ENCODE measurements at places on chromosomes 2 and 18.

- no peak for DNase-seq
These were observed 530.7 kb downstream of the ZNF804A start for GRCh38 chr2:185128996-185129395.

- no peak for DNase-seq
These were observed 161.3 kb downstream of the INSIG2 start for GRCh38 chr2:118249531-118249930.

DNA sequence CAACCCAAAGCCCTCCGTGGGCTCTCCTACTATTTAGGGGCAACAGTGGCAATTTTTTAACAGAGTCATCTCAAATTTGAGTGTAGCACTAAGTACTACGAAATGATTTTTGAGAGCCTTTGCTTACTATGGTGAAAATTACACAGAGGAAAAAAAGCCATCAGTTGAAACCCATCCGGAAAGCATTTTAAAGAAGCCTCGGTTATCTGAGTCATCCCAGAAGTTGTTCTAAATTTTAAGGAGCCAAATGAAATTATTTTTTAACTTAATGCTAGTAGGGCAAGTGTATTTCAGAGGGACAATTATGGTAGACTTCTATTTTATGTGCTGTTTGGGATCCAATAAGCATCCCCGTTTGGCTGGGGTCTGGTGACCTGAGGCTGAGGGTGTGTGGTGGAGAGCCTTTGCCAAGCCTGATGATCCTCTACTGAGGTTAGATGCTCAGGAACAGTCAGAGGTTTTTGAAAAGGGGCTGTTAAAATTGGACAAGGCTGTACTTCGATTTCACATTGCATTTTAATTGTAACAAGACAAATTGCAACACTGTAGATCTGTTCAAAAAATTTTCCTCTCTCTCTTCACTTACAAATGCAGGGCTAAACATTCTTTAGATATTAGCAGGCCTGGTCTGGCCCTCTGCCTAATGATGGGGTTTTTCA, 47.0 kb downstream of the RAPGEF4 start:
- DNase-seq = no peak

DNA sequence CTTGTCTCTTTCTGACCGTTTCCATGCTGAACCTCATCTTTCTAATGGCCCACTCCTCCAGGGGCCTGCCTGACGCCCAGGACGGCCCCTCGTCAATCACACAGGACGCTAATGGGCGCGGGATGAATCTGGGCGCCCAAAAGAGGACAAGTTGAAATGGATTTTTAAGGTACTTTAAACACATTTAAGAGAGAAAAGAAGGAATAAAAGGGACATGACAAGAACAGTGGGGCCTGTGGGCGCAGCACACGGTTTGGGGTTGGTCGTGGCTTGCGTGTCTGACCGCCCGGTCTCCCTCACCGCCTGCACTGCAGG, 607 bp upstream of the UBE2F start:
- no peak for DNase-seq
